Lung microvascular endothelial cell (primary cell): ENCODE measurements at places on chromosomes 4 and X. TPM values are rescaled to one million over a fixed set of nuclear protein-coding genes. Genes with fewer than 3 reads are reported as not detected.

UGT2A1 gene
- not detected in 2 replicates for total RNA-seq

IL1RAPL2 gene
- not detected in 2 replicates for total RNA-seq

ITM2A gene
- total RNA-seq = 25.4 and 96.1 TPM in 2 replicates

NCAPG gene
- total RNA-seq = 4.0 and 14.8 TPM in 2 replicates

ACOX3 gene
- total RNA-seq = 22.6 and 24.0 TPM in 2 replicates
